Lung (tissue), 17 donors: ENCODE measurements at places on chromosomes 1 and 21. TPM values are rescaled to one million over a fixed set of nuclear protein-coding genes. Genes with fewer than 3 reads are reported as not detected.

SUSD4 gene
- total RNA-seq: 6.5 TPM

DMBX1 gene
- not detected for total RNA-seq

SEC16B gene
- total RNA-seq: 1.5 TPM

MYOM3 gene
- total RNA-seq: 0.11 TPM

CREB3L4 gene
- 21.8 TPM for total RNA-seq

S100A5 gene
- 0.31 TPM for total RNA-seq

TDRKH gene
- 18.1 TPM for total RNA-seq

HES4 gene
- 47.9 TPM for total RNA-seq

NUP210L gene
- total RNA-seq: 0.09 TPM

SLC9C2 gene
- 0.98 TPM for total RNA-seq

PIK3CD gene
- total RNA-seq: 17.0 TPM

CD48 gene
- total RNA-seq: 33.6 TPM

MMP23B gene
- total RNA-seq: 40.3 TPM

PLD5 gene
- total RNA-seq: 0.43 TPM

PROX1 gene
- 7.6 TPM for total RNA-seq

GPR37L1 gene
- not detected for total RNA-seq

CEP350 gene
- total RNA-seq: 89.8 TPM

KCNH1 gene
- 0.31 TPM for total RNA-seq

SERINC2 gene
- 6.1 TPM for total RNA-seq

KLHDC8A gene
- total RNA-seq: 0.58 TPM

GBP6 gene
- 1.3 TPM for total RNA-seq

PTGS2 gene
- total RNA-seq: 12.6 TPM

MAST2 gene
- 28.6 TPM for total RNA-seq

PODN gene
- 12.9 TPM for total RNA-seq

PLCH2 gene
- total RNA-seq: 4.0 TPM

TRIM67 gene
- not detected for total RNA-seq
